Occipital lobe (tissue), 3 donors: ENCODE measurements at places on chromosomes 13 and 19. TPM values are rescaled to one million over a fixed set of nuclear protein-coding genes. Genes with fewer than 3 reads are reported as not detected.

Gene OR7G3
- total RNA-seq = not detected

Gene NUDT19
- 8.1 TPM for total RNA-seq

Gene KANK2
- total RNA-seq = 10.6 TPM

Gene CCL25
- 0.31 TPM for total RNA-seq

Gene SLITRK5
- total RNA-seq = 48.2 TPM

Gene RGS9BP
- total RNA-seq = 0.78 TPM

Gene FAM124A
- total RNA-seq = 13.7 TPM

Gene PRODH2
- total RNA-seq = not detected

Gene CFAP97D2
- not detected for total RNA-seq

Gene FFAR3
- total RNA-seq = not detected

Gene SIAH3
- total RNA-seq = 9.8 TPM

Gene OXGR1
- not detected for total RNA-seq

Gene ZNF575
- 0.62 TPM for total RNA-seq

DNA sequence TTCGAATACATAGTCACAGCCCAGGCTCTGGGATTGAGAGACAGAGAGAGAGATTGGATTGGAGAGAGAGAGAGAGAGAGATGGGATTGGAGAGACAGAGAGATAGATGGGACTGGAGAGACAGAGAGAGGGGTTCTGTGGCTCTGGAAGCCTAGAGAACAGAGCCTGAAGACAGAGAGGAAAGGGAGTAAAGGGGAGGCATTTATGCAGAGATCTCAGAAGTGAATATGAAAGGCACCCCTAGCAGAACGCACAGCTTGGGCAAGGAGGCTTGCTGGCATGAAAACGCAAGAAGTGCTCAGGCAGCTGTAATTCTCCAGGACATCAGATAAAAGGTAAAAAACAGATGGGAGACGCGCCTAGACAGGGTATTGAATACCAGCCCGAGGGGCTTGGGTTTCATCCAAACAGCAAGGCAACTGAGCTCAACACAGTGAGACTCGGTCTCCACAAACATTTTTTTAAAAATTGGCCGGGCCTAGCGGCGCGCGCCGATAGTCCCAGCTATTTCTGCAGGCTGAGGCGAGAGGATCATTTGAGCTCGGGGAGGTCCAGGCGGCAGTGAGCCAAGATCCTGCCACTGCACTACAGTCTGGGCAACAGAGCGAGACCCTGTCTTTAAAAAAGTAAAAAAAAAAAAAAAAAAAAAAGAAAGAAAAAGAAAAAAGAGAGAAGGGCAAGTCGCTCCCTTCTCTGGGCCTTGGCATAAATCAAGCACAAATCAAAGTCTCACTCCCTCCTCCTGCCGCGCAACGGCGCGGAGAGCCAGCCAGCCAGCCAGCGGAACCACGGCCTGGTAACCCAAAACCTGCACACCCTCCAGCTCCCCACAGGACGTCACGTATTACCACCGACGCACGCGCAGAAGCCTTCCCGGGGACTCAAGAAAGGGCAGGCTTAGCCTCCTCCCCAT lies 774 bp upstream of the PPP2R1A start:
- peak; percentile 45 for DNase-seq

DNA sequence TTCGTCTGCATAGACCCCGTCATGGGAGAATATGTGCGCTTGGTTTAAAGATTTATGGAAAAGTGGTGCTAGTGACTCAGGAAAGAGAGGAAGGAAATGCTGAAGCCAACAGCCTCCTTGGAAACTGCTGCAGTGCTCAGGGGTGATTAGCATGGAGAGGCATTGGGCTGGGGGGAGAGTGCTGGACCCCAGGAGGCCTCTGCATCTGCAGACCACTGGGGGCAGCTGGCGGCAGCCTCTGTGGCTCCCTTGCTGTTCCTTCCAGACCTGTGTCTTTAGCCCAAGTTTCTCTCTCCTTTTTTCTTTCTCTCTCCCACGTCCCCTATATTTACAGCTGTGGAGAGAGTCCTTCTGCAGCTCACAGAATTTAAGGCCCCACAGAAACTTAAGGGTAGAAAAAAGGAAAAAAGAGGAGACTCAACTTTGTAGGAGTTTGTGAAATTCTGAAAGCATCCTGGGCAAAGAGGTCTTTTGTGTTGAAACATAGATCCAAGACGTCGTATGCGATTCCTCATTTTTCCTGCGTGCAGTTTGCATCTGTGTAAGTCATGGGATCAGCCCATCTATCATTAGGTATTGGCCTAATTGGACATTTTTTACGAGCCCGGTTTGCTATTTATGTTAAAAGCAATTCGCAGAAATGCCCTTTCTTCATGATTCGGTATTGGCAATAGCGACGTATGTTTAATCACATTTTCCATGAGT lies 116.2 kb upstream of the ZNF536 start:
- no peak for DNase-seq

- no peak for DNase-seq
Measured at GRCh38 chr13:102935896-102936321, 90.1 kb downstream of the ERCC5 start.

DNA sequence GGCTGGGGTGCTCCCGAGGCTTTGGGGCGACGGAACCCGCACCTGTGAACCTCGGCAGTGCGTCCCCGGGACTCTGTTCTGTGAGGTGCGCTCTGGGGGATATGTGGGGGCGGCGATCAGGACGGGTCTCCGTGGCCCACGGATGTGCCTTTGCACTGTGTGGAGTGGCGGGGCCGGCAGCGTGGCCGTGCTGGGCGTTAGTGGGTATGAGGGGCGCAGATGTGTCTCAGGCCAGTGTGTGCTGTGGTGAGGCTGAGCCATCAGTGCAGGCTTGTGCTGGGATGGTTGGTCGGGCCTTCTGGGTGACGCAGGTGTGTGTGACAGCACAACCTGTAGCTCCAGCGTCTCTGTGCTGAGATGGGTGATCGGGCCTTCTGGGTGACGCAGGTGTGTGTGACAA lies 16.9 kb downstream of the ZNF331 start:
- DNase-seq = no peak

GRCh38 chr13:35534343-35534742 lies 57.9 kb upstream of the MAB21L1 start:
- no peak for DNase-seq

- no peak for DNase-seq
Measured at GRCh38 chr19:54916822-54917221, 10.9 kb downstream of the NCR1 start.

DNA sequence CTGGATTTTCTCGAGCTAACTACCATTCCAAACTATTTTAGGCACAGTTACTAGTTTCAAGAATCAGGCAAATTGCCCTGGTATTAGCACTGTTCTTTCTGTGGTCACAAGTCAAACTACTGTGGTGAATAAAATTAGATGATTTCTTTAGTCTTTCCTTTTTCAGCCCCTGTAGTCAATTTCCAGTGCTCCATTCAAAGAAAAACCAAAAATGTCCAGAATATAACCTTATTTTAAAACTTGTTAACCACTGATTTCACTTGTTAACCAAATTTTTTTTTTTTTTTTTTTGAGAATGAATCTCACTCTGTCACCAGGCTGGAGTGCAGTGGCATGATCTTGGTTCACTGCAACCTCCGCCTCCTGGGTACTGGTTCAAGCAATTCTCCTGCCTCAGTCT lies 50.6 kb upstream of the USPL1 start:
- no peak for DNase-seq

- no peak for DNase-seq
Measured at GRCh38 chr13:109758937-109759480, 27.4 kb downstream of the IRS2 start.

DNA sequence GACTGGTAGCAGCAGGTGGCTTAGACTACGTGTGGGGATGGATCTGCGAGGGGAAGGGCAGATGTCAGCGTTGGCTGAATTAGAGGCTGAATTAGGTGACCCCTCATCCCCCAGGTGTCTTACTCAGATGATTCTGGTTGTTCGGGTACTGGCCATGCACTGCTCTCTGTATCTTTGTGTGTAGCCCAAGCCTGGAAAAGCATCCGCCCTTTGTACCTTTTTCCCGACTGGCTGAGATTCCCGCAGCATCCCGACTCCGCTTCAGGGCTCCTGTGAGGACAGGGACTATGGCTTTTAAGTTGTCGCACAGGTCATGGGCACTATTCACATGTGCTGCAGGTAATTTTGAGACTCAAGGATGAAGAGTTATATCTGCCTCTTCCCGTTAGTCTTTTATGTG lies 7.2 kb downstream of the TFDP1 start:
- DNase-seq = no peak

DNA sequence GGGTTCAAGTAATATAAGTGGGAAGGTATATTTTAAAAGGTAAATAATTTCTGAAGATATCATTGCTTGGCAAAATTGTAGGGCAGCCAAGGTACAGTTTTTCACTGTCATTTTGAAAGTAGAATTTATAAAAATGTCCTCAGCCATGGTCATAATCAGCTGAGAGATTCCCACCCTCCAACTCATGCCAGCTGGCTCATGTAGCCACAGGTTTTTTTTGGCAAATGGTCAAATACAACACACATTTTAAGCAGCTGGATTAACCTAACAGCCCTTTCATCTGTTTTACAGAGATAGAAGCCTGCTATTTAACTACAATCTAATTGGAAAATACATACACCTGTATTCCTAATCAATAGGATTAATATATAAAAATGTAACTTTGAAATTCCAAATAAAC lies 619.2 kb upstream of the SGCG start:
- no peak for DNase-seq

DNA sequence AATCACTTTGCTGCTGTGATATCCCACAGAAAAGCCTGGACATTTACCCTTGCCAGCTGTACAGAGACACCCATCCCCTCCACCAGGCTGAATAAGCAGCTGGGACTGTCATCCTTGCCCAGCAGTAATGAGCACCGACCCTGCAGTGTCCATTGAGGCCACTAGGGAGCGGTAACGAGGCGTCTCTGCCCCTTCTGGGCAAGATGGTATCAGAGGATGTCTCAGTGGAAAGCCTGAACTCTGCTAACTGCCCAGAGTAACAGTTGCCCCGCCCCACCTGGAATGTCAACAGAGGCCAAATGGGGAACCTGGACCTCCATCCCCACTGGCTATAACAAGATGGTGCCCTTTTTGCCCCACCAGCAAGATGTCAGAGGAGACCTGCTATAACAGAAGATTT lies 22.8 kb upstream of the CEACAM20 start:
- DNase-seq = no peak

DNA sequence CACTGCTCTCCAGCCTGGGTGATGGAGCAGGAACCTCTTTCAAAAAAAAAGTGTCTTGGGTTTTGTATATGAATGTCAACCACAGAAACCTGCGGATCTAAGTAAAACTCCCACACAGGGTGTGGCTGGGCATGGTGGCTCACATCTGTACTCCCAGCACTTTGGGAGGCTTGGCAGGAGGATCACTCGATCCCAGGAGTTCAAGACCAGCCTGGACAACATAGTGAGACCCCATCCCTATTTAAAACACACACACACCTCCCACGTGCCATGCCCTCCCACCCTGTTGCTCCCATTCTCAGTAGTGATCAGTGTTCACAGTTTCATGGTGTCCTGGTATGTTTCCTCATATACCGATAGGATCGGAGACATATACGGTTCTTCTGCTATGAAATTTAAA lies 9.2 kb downstream of the TMED1 start:
- no peak for DNase-seq

GRCh38 chr13:24284889-24285565 lies 24.4 kb upstream of the C1QTNF9 start:
- DNase-seq = no peak

DNA sequence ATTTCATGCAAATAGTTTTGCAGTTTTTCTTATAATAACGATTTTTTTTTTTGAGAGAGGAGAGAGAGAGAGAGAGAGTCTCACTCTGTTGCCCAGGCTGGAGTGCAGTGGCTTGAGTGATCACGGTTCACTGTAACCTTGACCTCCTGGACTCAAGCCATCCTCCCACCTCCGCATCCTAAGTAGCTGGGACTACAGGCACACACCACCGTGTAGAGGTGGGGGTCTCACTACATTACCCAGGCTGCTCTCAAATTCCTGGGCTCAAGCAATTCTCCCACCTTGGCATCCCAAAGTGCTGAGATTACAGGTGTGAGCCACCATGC lies 26.8 kb upstream of the GJB6 start:
- no peak for DNase-seq

DNA sequence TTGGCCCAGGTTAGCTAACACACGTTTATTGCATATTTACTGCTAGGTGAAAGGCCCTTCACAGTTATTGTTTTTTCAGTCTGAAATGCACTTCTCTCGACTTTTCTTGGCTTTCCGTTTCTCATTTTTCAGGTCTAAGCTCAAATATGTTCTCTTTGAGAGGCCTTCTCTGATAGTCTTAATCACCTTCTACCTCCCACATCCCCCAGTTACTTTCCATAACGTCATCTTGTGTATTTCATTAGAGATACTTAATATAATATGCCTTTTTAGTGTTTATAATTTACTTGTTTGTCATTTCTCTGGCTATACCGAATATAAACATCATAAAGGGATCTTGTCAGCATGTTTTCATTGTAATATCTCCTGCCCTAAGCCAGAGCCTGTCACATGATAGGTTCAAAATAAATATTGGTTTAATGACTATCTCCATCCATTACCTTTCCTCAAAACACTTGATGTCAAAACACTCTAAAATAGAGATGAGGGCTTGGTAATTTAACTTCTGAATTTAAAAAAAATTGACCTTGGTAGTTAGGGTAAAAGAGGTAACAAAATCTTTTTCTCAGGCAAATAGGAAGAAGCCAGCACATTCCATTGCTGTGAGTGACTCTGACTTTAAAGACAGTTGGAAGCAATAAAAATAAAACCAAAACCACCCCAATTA lies 168.6 kb upstream of the RFC3 start:
- no peak for DNase-seq

- DNase-seq = no peak
Measured at GRCh38 chr19:29248332-29248844, 35.4 kb upstream of the UQCRFS1 start.

- no peak for DNase-seq
Measured at GRCh38 chr19:41366089-41366488, 2.1 kb upstream of the B9D2 start.

GRCh38 chr13:97539651-97540610 lies 106.0 kb downstream of the RAP2A start:
- no peak for DNase-seq

GRCh38 chr13:99217461-99218110 lies 16.9 kb downstream of the UBAC2 start:
- DNase-seq = no peak

DNA sequence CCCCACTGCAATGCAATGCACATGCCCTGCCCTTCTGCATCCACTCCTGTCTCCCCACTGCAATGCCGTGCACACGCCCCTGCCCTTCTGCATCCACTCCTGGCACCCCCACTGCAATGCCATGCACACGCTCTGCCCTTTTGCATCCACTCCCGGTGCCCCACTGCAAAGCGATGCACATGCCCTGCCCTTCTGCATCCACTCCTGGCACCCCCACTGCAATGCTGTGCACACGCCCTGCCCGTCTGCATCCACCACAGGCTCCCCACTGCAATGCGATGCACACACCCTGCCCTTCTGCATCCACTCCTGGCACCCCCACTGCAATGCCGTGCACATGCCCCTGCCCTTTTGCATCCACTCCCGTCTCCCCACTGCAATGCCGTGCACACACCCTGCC lies 98.1 kb downstream of the KCTD15 start:
- no peak for DNase-seq
